ENCODE measurements at places on chromosomes 7 and 10.

DNA sequence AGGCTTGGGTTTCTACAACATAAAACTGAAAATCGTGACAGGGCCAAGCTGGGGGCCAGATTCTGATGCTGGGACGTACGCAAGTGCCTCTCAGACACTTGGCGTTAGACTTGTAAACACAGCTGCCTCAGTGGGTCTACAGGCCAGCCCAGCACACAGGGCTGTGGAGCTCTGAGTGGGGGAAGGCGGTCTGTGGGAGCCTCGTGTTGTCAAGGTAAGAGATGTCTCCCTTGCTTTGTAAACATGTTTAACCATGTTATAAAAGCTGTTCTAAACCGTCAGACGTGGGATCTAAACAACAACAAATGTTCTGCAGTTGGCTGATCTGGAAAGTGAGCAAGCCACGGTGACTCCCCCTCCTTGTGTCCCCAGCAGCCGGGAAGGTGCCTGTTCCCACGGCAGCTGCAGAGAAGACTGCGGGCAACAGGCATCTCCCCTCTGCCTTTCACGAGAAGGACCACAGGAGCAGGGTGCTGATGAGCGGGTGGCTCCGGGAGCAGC is 67.8 kb downstream of the ZRANB1 start:
- H3K27ac ChIP-seq = no peak overlapping the region
- no peaks in the 10 kb centered on the region for H3K27me3 ChIP-seq
- H3K4me1 ChIP-seq = peaks cover 22% of the 10 kb centered on the region
- DNase-seq = no peak
- peaks cover 6% of the 10 kb centered on the region for H3K36me3 ChIP-seq

DNA sequence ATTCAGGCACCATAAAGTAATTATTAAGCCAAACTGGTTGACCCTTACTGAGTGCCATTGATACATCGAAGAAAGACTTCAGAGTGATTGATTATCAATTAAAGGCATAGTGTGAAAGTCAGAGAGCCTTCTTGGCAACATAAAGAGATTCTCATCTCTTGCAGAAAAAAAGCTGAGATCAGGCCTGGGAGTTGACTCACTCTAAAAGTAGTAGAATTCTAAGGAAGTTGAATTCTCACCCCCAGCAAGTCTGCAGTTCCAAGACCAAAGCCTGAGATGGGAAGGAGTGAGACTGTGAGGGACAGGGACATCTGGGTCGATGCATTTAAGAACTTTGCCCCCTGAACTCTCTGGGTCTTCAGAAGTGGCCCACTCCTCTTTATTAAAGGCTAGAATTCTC is 21.6 kb upstream of the ERCC6 start:
- no peaks in the 10 kb centered on the region for H3K4me1 ChIP-seq
- DNase-seq = no peak
- no peaks in the 10 kb centered on the region for H3K27me3 ChIP-seq
- no peak overlapping the region for H3K4me3 ChIP-seq

GRCh38 chr10:114513381-114513792 is 109.1 kb upstream of the AFAP1L2 start:
- no peaks in the 10 kb centered on the region for H3K27me3 ChIP-seq
- no peak for DNase-seq
- H3K4me1 ChIP-seq = peaks cover 3% of the 10 kb centered on the region
- peaks cover 3% of the 10 kb centered on the region for H3K36me3 ChIP-seq
- H3K4me3 ChIP-seq = no peak overlapping the region

DNA sequence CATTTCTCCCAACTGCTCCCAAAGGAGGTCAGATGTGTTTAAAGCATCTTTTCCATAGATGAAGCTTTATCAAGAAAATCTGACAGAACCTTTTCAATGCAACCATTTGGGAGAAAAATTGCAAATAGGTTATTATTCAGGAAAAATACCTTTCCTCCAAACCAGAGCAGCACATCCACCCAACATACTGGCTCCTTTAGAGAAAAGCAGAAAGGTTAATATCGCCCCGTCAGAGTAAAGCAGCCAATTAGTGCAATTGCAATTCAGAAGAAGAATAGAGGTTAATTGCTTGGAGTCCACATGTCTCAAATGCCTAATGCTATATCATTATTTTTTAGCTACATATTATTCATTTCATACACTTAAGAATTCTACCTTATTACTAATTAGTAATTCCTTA is 48.9 kb upstream of the HSPA12A start:
- DNase-seq = no peak
- peaks cover 4% of the 10 kb centered on the region for H3K4me1 ChIP-seq
- no peak overlapping the region for H3K27ac ChIP-seq
- H3K27me3 ChIP-seq = no peaks in the 10 kb centered on the region
- H3K4me3 ChIP-seq = no peak overlapping the region
- H3K36me3 ChIP-seq = no peaks in the 10 kb centered on the region

DNA sequence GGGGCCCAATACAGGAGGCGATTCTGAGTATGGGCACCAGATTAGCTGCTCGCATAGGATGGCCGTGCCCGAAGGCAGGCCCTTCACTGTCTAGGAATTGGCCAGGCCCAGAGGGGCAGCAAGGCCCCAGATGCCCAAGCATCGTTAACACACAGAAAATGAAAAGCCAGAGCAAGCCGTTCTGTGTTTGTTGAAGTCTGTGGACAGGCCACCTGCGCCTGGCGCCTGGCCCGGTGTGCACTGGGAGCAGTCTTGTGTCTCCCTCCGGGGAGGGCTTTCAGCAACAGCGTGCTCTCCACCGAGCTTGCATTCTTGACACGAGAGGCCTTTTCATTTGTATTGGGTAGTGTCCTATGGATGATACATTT is 34.5 kb upstream of the TTYH3 start:
- DNase-seq = no peak
- no peaks in the 10 kb centered on the region for H3K27me3 ChIP-seq
- no peak overlapping the region for H3K4me3 ChIP-seq
- H3K27ac ChIP-seq = no peak overlapping the region
- H3K4me1 ChIP-seq = no peaks in the 10 kb centered on the region

DNA sequence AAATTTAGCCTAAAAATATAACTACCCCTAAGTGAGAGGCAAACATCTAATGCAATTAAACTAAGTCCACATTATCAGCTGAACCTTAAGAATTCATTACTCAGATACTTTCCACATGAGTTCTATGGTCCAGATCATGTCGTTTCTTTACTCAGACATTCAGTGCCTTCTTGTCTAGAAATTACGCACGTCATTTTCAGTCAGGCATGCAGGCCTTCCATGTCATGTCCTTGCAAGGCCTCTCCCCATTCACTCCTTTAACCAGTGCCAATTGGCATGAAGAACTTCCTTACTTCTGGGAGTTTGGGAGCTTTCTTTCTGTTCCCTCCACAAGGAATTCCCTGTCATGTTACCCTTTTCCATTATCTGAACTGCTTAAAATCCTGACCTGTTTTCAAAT is 118.8 kb downstream of the NRP1 start:
- H3K4me3 ChIP-seq = no peak overlapping the region
- no peaks in the 10 kb centered on the region for H3K27me3 ChIP-seq
- no peak overlapping the region for H3K27ac ChIP-seq
- DNase-seq = no peak
- H3K4me1 ChIP-seq = peaks cover 2% of the 10 kb centered on the region
- H3K36me3 ChIP-seq = peaks cover 14% of the 10 kb centered on the region

DNA sequence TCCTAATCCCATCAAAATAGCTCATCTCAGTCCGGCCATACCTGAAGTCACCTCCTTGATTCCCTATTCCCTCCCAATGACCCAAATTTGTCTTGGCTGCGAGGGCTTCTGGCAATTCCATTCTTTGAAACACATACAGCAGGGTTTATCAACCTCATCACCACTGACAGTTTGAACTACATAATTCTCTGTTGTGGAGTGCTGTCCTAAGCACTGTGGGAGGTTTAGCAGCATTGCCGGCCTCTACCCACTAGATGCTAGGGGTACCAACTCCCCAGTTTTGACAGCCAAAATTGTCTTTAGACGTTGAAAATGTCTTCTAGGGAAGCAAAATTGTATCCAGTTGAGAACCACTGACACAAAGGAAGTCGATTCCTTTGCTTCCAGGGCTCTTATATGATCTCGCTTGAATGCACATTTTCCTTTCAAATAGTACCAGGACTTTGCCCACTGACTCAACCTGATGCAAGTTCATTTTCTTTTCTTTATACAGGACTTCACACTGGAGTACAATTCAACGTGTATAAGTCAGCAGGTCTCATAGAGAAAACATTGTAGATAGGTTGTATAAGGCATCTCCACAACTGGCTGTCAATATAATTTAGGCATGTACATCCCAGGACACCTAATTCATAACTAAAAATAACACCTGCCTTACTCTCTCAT is 133.3 kb downstream of the STRA8 start:
- H3K27ac ChIP-seq = no peak overlapping the region
- H3K36me3 ChIP-seq = no peaks in the 10 kb centered on the region
- H3K4me1 ChIP-seq = peaks cover 1% of the 10 kb centered on the region
- no peak overlapping the region for H3K4me3 ChIP-seq

DNA sequence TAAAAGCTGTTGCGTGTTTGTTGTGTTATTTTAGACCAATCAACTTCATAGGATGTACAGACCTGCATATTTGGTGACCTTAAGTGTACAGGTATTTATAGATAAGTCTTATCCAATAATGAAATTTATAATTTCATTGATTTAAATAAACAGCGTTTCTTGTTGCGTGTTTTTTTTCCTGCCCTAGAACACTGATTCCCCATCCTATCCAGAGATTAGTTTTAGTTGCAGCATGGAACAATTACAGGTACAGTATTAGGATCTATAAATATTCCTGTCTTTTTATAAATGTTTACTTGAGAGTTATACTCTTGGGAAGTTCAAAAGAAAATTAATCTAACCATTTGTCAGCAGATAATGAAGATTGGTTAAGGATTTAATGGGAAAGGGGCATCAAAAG is 2.1 kb upstream of the BMI1 start:
- H3K36me3 ChIP-seq = no peaks in the 10 kb centered on the region
- no peak for DNase-seq
- H3K27ac ChIP-seq = no peak overlapping the region

- no peak overlapping the region for H3K4me3 ChIP-seq
These were observed 54.2 kb upstream of the PARD3 start for GRCh38 chr10:34869135-34869836.

- peaks cover 8% of the 10 kb centered on the region for H3K36me3 ChIP-seq
- H3K4me3 ChIP-seq = peak overlapping the region; percentile 89
- H3K27me3 ChIP-seq = no peaks in the 10 kb centered on the region
- H3K27ac ChIP-seq = peak overlapping the region; percentile 89
These were observed 1.2 kb downstream of the UBE3C start for GRCh38 chr7:157139810-157140510.

DNA sequence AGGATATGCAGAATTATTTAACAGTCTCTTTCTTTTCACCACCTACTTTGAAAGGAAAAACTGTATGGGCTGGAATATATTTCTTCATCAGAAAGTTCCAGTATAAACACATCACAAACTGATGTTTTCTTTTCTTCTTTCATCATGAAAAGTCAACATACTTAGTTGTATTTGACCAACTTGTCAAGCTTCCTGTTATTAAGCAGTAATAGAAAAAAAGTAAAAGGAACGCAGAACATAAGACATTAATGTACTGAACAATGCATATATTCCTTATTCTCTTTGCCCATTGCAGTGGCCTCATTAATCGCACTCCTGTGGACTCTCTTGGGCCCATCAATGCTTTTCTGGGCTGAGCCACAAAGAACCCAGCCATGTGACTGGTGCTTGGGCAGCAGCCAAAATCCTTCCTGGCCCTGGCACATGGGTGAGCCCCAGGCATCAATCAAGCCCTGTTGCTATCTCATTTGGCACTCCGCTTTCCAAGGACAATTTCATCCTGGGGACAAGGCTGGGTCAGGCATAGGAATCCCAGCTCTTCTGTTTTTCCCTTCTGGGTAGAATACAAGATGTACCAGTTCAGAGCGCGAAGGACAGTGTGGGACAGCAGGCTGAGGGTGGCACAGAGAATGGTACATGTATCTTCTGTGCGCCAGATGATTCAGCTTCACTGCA is 42.3 kb downstream of the RHOBTB1 start:
- H3K27ac ChIP-seq = peak overlapping the region; percentile 26
- peaks cover 1% of the 10 kb centered on the region for H3K36me3 ChIP-seq
- peaks cover 18% of the 10 kb centered on the region for H3K4me1 ChIP-seq

DNA sequence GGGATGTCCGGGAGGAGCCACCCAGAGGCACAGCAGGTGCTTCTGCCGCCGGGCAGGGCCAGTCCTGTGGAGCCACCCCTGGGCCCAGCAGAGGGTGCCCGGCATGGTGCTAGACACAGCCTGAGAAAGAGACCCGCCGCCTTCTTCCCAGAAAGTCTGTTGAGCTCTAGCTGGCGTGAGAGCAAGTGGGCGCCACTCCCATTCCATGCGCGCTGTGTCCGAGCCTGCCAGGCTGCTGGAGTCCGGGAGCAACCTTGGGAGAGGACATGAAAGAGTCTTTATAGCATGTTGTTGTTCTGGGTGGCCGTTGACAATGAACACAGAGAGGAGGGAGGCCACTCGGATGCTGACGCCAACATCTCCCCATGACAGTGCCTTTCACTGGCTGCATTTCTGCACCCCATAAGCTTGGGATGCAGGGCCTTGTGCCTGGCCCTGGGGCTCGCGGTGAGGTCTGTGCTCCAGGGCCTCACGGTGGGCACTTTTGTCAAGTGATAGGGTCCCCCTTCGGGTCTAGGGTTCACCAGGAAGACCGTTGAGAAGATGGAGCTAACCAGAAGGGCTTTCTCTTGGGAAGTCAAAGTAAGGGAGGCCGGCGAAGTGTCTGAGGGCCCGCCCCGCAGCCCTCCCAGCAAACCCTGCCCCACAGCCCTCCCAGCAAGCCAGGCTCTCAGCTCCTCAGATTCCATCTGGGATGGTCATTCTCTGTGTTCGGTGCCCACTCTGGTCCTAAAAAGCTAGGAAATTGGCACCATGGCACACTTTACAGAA is 47.3 kb downstream of the NKX6-2 start:
- no peak for DNase-seq
- no peak overlapping the region for H3K27ac ChIP-seq
- no peak overlapping the region for H3K4me3 ChIP-seq
- H3K4me1 ChIP-seq = no peaks in the 10 kb centered on the region

GRCh38 chr7:128167791-128168666 is 73.0 kb upstream of the LEP start:
- H3K4me3 ChIP-seq = no peak overlapping the region
- H3K4me1 ChIP-seq = peaks cover 25% of the 10 kb centered on the region
- peaks cover 51% of the 10 kb centered on the region for H3K27me3 ChIP-seq

DNA sequence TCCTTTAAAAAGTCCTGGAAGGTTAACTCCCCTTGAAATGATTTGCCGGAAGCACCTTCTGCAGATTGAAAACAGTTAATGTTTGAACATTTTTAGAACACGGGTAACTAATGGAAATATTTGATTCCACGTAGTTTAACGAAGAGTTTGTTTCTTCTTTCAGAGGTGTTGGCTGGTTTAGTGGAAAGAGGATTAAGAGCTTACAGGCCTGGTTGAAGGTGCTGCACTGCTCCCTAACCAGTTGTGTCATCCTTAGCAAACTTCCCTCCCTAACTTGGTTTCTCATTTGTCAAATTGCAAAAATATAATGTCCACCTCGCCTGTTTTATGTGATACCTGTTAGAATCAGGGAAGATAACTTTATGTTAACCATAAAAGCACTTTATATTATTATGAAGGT is 243.0 kb upstream of the FZD8 start:
- H3K27ac ChIP-seq = no peak overlapping the region
- H3K27me3 ChIP-seq = peaks cover 9% of the 10 kb centered on the region
- no peaks in the 10 kb centered on the region for H3K4me1 ChIP-seq
- H3K4me3 ChIP-seq = no peak overlapping the region
- H3K36me3 ChIP-seq = no peaks in the 10 kb centered on the region
- no peak for DNase-seq

GRCh38 chr10:9219860-9220259 is 1165.4 kb downstream of the GATA3 start:
- no peak overlapping the region for H3K4me3 ChIP-seq
- no peaks in the 10 kb centered on the region for H3K4me1 ChIP-seq
- no peak for DNase-seq

- H3K27ac ChIP-seq = peak overlapping the region; percentile 43
- H3K36me3 ChIP-seq = no peaks in the 10 kb centered on the region
- peak overlapping the region; percentile 87 for H3K4me3 ChIP-seq
- no peaks in the 10 kb centered on the region for H3K27me3 ChIP-seq
- H3K4me1 ChIP-seq = no peaks in the 10 kb centered on the region
- DNase-seq = peak; percentile 80
These were observed 147.6 kb downstream of the GPR85 start for GRCh38 chr7:112938863-112939573.

Data from lung (tissue), 17 donors.